GM03348 (cell line): ENCODE measurements at places on chromosomes 4 and X.
A peak's percentile ranks its signal among the peaks of the same experiment; 100 is the strongest.

DNA sequence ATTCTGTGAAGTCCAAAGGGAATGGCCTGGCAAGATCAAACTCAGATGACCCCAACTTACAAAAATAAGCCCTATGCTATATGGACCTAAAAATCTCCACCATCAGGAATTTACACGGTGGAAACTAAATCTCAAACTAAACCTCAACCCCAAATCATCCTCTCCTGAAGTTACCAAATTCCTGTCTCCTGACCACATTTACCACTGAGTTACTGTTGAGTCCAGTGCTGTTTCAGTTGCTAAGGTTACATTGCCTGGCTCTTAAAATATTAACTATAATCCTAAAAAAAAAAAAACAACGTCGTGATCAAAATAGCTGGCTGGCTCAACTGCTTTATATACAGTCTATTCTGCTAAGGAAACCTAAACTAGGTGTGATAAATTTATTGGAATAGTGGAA is 315.2 kb upstream of the SLIT2 start:
- peak; percentile 78 for DNase-seq

DNA sequence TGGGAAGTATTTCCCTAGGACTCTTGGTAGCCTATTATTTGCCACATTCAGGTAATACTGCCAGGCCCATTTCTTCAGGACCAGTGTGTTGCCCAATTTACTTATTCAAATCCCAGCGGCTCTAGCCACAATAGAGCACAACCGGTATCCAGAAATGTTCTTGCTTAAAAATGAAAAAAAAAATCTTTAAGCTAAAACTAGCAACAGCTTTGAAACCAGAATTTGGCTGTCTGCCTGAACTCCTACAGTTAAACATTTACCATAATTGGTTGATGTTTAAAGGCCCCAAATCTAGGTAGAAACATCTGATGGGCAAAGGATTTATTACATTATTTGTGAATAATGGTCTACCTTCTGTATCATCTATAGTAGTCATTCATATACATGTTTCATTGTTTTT is 930 bp upstream of the SLITRK4 start:
- DNase-seq, result no peak

GRCh38 chr4:25916870-25917269 is 2.9 kb downstream of the SMIM20 start:
- DNase-seq, result no peak

DNA sequence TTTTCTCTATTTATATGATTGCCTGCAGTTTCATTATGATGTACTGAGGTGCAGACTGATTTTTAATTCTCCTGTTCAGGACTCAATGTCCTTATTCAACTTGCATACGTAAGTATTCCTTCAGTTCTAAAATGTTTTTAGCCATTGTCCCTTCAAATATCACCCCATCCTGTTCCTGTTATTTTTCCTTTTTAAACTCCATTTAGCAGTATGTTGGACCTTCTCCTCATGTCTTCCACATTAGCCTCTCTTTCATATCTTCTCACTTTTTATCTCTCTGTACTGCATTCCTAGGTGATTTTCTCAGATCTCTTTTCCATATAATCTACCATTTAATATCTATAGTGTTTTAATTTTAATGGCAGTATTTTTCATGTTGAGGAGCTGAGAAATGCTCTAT is 317.7 kb downstream of the NR3C2 start:
- DNase-seq, result no peak

- no peak for DNase-seq
Measured at GRCh38 chr4:8319731-8320385, 50.3 kb downstream of the HTRA3 start.
